ENCODE measurements at places on chromosomes 7 and 10. TPM values are rescaled to one million over a fixed set of nuclear protein-coding genes. Genes with fewer than 3 reads are reported as not detected.

DNA sequence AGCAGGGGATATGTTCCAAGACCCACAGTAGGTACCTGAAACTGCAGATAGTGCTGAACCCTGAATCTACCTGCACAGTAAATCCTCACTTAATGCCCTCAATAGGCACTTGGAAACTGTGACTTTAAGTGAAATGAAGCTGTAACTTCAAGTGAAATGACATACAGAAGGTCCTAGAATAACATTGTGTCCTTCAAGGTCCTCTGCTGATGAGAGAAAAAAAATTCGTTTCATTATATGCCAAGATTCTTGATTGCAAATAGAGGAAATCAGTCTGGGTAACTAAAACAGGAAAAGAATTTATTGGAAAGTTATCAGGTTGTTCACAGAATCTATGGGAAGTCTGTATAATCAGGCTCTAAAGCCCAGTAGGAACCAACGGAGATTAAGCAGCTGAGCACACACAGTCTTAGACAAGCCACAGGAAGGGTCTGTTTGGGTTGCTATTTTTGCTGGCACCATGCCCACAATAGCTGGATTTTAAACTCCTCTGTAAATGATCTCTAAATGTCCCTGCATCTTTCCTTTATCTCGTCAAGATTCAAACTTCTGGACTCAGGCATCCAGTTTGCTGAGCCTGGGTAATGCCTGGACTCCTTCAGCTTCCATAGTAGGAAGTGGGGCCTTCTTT lies 57.5 kb downstream of the EXOC4 start:
- DNase-seq: peak; percentile 24

GRCh38 chr10:94274142-94274787 lies 88.5 kb downstream of the NOC3L start:
- DNase-seq: no peak

DNA sequence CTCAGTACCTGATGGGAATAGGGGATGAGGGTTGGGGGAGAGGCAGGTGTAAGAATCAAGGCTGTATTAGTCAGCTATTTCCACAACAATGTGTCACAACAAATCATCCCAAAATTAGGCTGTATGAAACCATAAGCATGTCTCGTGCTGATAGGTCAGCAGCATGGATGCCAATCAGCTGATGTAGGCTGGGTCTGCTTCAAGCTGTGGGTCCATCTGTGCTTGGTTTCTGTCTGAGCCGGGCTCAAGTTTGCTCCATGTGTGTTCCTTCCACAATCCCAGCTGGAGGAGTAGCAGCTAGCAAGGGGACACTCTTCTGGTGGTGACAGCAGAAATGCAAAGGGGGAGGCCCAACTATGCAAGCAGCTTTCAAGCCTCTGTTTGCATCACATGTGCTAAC lies 97.9 kb upstream of the ZNF746 start:
- no peak for DNase-seq

Gene THNSL1
- 15.4 TPM for polyA plus RNA-seq

GRCh38 chr10:67790534-67791408 lies 47.2 kb downstream of the DNAJC12 start:
- DNase-seq: no peak

Gene KIAA1549
- 15.3 TPM for polyA plus RNA-seq

DNA sequence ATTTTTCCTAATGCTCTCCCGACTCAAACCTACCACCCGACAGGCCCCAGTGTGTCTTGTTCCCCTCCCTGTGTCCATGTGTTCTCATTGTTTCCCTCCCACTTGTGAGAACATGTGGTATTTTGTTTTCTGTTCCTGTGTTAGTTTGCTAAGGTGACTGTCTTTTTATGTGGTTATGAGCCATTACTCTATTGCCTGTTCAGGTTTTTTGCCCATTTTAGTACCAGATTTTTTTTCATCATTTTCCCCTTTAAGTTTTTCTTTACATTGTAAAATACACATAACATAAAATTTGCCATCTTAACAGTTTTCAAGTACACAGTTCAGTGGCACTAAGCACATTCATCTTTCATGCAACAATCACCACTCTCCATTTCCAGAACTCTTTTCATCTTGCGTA lies 133.5 kb downstream of the GPR158 start:
- no peak for DNase-seq

- DNase-seq: no peak
Observed at GRCh38 chr10:128297709-128298378, 171.6 kb upstream of the MKI67 start.

Gene NUTM2B
- polyA plus RNA-seq: 2.7 TPM

GRCh38 chr10:44322137-44322536 lies 62.8 kb downstream of the CXCL12 start:
- DNase-seq: no peak

DNA sequence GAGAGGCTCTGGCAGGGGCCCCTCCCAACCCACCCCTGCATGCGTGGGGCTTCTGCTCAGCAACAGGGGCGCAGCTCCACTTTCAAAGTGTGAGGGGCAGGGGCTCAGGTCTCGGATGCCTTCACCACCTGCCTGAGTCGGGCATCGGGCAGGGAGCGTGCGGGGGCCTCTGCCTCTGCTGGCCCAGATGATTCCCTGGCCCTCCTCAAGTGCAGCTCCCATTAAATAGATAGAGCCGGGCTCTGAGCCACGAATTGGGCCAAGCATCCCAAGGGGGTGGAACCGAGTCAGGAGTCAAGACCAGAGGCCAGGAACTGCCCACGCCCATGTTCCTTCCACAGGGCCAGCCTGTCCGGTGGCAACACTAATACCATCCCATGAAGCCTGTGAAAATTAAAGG lies 108.9 kb upstream of the FAM20C start:
- no peak for DNase-seq

DNA sequence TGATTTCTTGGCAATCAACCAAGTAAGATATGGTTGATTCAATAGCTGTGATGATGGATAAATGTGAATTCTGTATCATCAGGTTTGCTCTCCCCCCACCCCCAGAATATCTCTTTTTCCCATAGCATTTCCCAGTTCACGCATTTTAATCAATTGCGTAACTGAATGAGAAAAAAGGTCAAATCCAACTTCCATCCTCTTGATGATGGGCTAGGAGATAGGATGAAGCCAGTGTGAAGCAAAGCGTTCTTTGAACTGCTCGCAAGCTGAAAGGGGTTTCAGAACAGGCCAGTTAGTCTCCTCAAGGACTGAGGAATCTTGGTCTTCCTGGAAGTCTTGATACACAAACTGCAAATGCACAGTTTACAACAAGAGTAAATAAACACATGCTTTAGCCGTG lies 94.5 kb upstream of the ARMC3 start:
- no peak for DNase-seq

GRCh38 chr10:44199267-44199666 lies 185.6 kb downstream of the CXCL12 start:
- no peak for DNase-seq

GRCh38 chr7:133044722-133045473 lies 37.0 kb downstream of the CHCHD3 start:
- DNase-seq: no peak

Gene ADGRA1
- polyA plus RNA-seq: 1.6 TPM

DNA sequence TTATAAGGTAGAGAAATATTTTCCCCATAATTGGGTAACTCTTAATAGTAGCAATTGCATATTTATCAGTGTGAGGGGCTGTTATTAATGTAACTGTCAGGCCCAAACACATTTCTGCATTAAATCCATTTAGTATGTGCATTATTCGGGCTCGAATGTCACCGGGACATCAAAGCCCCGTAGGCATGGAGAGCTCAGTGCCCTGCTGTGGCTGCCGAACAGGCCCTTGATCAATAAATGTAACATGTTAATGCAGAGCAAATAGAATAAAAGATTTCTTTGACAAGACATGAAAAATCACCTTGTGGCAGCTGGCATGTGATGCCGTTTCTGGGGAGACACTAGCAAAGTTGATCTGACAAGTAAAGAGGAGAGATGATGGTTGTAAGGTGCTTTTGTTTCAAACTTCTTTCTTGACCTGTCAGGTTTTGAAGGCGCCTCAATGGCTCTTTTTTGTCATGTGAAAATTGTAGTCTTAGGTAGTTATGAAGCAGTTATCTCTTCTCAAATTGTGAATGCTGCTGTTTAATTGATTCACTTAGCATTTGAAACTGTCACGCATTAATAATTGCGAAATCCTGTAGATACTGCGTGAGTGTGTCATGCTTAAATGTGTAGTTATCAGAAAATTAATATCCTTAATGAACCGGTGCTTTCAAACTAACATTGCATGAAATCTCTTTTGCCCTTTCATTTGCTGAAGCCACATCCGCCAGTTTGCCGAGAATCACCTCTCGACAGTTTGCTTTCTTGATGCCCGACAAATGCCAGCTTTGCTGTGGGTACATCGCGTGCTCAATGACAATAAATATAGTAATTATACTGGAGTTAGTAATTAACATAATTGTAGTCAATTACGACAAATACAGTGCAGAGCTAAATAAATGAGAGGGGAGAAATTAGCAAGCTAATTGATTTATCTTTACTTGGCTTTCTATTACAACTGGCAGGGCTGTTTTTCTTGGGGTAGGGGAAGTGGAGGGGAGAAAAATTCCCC lies 19.5 kb downstream of the LRMDA start:
- no peak for DNase-seq

DNA sequence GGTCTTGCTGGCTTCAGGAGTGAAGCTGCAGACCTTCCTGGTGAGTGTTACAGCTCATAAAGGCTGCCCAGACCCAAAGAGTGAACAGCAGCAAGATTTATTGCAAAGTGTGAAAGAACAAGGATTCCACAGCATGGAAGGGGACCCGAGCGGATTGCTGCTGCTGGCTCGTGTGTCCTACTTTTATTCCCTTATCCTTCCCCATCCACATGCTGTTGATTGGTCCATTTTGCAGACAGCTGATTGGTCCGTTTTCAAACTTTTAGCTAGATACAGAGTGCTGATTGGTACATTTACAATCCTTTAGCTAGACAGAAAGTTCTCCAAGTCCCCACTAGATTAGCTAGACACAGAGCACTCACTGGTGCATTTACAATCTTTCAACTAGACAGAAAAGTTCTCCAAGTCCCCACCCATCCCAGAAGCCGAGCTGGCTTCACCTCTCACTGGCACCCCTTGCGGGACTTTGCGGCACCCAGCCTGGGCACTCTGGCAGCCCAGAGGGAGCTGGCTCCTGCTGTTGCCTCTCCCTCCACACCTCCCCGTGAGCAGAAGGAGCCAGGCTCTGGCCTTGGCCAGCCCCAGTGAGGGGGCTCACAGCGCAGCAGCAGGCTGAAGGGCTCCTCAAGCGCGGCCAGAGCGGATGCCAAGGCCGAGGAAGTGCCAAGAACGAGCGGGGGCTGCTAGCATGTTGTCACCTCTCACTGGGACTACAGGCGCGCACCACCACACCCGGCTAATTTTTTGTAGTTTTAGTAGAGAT lies 369.6 kb upstream of the POT1 start:
- no peak for DNase-seq

DNA sequence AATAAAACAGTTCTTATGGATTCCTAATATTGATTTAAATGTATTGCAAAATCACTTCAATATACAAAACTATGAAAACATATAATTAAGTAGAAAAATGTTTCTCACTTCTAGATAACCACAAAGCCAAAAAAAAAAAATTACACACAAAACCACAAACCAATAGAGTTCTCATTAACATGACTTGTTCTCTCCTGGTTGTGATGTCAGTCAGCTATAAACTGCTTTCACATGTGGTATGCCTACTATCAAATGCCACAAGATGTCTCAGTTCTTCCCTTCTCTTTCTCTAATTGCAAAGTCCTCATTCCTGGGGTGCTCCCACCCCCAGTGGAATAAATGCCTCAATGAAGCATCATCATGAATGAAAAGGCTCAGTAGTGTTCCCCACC lies 16.6 kb downstream of the GNAI1 start:
- DNase-seq: no peak

GRCh38 chr7:79050603-79051002 lies 402.9 kb downstream of the MAGI2 start:
- peak; percentile 11 for DNase-seq

GRCh38 chr7:27944643-27945042 lies 204.7 kb downstream of the TAX1BP1 start:
- DNase-seq: no peak

- DNase-seq: no peak
Observed at GRCh38 chr7:70035519-70035918, 437.2 kb downstream of the AUTS2 start.

Gene KCND2
- polyA plus RNA-seq: 2.8 TPM

Gene UPK3BL2
- polyA plus RNA-seq: 14.3 TPM

Gene PNLIPRP3
- polyA plus RNA-seq: not detected

- DNase-seq: no peak
Observed at GRCh38 chr10:124566222-124566888, 104.7 kb downstream of the LHPP start.

DNA sequence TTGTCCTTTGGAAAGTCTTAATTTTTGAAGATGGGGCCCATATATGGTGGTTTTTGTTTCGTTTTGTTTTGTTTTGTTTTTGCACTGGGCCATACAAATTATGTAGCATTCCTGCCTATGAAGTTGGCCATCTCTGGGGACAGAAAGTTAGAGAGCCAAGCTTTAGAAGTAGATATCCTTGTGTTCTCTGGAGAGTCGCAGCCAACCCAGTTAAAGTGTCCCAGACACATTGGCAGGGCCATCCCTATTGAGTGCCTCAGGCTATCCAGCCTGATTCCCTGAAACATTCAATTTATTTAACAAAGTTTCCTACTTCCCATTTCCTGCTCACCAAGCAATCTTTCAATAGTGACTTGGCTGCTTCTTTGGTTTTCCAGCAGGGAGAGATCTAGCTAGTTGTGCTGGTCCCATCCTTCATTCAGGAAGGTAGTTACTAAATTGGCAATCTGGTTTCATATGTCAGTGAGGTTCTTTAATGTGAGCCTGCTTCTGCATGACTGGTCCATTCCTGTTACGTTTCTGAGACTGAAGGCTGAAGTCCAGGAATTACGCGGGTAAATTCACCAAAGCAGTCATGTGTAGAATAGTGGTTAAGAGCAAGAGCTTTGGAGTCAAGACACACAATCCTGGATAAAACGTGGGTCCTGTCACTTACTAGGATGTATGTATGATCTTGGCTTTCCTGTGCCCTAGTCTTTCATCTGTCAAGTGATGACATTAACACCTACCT lies 49.3 kb upstream of the HBP1 start:
- DNase-seq: no peak

Gene ZNF485
- polyA plus RNA-seq: 6.4 TPM

Gene MSMB
- polyA plus RNA-seq: not detected

DNA sequence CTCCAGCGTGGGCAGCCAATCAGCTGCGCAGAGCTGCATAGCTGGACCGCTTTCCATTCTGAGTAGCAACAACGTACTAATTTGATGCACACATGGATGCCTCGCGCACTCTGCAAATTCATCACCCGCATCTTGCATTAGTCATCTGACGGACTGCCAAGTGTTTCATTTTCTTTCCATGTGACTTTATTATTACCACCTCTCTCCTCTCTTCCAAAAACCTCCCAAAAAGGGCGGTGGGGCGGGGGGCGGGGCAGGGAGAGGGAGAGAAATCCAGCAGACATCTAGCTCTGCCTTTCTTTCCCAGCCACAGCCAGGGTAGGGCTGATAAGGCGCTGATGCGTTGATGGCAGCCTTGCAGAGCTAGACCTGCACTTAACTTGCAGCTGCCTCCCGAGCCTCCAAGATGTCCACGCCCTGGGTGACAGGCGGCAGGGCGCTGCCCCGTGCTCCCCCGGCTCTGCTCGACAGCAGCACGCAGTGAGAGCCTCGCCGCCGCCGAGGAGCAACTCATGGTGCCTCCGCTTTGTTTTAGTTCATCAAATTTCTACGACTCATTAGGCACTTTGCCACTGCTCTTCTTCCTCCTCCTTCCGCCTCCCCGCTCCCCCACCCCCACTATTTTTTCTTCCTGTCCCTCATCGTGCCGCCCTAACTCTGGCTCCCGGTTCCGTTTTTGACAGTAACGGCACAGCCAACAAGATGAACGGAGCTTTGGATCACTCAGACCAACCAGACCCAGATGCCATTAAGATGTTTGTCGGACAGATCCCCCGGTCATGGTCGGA lies 147.3 kb downstream of the CELF2 start:
- DNase-seq: no peak

GRCh38 chr10:94963901-94964300 lies 25.4 kb downstream of the CYP2C9 start:
- DNase-seq: peak; percentile 6
